ENCODE measurements at places on chromosomes 12 and 14.

DNA sequence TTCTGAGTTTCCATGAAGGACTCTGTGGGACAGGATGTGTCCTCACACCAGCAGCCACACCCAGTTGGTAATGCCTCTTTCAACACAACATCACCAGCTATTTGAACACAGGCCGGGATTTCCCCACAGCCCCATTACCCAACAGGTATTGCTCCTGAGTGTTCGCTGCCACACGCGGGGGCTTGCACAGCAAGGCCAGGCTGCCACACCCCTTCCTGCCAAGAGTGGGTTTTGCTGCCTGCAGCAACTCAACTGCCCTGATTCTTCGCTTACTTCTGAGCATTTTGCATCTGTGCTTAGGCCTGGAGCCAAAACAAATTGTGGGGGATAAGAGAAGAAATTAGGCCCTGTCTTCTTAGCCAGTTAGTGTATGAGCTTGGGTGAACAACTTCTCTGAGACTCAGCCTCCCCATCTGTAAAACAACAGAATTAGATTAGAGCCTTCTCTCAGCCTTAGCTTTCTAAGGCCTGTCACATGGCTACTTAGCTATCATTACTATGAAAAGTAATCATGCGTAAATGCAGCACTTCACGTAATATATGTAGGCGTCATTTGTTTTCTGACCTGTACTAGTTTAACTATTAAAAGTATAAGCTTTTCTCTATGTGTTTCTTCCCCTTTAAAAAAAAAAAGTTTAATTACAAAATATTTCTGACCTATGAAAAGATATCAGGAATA, 20.0 kb downstream of the CKAP4 start:
- no peak for DNase-seq

DNA sequence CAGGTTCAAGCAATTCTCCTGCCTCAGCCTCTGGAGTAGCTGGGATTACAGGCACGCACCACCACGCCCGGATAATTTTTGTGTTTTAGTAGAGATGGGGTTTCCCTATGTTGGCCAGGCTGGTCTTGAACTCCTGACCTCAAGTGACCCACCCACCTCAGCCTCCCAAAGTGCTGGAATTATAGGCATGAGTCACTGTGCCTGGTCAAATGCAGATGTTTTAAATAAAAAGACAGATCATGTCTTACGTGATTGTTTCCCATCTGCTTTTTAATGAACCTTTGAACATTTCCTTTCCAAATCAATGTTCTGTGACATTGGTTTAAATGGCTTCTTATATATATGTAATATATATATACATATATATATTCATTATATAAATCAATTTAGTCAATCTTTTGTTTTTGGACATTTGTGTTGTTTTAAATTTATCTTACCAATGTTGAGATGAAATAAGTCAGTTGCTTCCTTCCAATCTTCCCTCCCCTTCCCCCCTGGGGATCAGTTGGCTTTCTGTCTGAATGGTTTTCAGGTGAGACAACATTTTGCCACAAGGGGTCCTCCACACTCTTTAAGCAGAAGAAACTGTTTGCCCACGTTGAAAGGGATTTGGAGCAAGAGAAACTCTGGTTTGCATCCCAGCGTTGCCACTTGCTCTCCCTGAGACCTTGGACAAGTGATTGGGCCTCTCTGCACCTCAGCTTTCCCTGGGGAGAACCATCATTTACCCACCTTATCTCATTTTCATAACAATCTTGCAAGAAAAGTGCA, 47.6 kb upstream of the RBM19 start:
- no peak for DNase-seq

DNA sequence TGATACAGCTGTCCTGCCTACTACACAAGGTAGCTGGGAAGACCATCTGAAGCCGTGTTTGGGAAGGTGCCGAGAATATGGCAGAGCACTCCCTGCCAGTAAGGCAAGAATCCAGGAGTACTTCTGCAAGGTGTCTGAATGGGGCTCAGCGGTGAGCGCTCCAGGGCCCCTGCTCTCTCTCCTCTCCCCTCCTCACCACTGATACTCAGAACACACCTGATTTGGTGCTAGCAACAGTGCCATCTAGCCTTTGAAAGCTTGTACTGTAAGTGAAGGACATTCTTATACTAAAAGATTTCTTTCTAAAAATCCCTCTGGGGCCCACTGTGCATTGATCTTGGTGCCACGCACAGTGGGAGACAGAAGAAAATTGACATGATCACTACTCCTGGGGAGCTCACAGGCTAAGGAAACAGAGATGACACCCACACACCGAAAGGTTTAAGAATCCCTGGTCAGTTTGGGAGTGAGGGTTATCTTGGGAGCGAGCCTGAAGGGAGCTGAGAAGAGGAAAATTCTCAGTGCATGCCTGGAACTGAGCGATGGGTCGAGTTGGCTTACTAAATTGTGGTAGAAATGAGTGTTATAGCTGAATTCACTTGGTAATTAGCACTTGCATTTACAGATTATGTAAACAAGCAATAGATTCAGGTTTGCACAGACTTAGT, 216.9 kb downstream of the NTF3 start:
- DNase-seq = no peak

GRCh38 chr12:115144425-115144824, 460.4 kb upstream of the TBX3 start:
- DNase-seq = no peak

GRCh38 chr14:63956326-63956725, 103.5 kb downstream of the SYNE2 start:
- DNase-seq = no peak

DNA sequence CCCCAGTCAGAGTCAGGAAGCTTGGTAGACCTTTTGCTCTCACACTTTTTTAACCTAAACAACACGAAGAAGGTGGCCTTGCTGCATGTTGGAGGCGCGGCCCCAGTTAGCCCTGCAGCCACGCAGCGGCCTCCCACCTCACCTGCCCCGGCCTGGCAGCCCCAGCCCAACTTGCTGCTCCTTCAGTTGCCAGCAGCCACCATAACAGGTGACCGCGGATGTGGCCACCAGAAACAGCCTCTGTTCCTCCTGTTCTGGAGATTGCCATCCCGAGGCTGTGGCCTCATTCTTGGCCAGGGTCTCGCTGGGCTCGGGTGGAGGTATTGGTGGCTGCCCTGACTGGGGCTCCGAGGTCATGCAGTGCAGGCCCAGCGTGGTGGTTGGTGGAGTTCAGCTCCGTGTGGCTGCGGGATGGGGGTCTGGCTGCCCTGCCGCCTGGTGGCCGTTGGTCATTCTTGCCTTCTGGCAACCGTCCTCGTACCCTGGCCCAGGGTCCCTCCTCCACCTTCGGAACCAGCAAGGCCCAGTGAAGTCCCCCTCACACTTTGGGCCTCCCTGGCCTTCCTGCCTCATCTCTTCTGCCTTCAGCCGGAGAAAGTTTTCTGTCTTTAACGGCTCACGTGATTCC, 20.7 kb upstream of the TEX22 start:
- DNase-seq = no peak

- DNase-seq = no peak
Observed at GRCh38 chr14:73438993-73439392, 19.4 kb downstream of the NUMB start.

DNA sequence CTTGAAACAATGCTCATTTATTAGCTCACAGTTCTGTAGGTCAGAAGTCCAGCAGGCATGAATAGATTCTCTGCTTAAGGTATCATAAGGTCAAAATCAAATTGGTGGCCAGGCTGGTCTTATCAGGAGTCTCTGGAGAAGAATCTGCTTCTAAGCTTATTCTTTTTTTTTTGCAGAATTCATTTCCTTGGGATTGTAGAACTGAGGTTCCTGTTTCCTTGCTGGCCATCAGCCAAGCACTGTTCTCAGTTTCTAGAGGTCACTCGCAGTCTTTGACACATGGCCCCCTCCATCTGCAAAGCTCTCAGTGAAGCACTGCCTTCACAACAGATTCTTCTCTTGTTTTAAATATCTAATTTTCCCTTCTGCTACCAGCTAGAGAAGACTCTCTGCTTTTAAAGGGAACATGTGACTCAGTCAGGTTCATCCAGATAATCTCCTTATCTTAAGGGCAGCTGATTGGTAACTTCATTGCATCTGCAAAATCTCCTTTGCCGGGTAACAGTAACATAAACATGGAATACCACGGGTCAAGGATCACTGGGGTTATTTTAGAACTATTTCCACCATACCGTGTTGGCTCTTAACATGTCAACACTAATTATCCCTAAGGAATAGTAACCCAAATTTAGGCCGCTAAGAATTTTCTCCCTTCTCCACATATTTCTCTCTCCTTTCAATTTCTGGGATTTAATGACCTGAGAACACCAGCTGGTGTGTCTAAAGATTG, 25.3 kb downstream of the RHOJ start:
- no peak for DNase-seq

DNA sequence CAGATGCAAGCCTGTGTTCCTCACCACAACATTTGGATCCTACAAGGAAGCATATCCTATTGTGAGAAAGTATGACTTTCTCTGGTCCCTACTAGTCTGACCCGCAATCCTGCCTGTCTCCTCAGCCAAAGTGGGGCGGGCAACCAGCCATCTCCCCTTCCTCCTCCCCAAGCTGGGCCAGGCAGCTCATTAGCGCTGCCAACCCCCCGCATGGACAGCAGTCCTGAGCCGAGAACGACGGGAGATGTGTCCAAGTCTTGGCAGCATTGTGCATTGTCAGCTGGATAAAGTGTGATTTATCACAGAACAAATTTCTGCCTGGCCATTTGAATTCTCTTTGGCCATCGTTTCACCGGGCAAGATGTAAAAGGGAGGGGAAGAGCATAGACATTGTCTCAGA, 139.4 kb downstream of the SLC15A4 start:
- DNase-seq = no peak

- DNase-seq = no peak
Observed at GRCh38 chr14:57617510-57617909, 123.9 kb upstream of the CCDC198 start.

DNA sequence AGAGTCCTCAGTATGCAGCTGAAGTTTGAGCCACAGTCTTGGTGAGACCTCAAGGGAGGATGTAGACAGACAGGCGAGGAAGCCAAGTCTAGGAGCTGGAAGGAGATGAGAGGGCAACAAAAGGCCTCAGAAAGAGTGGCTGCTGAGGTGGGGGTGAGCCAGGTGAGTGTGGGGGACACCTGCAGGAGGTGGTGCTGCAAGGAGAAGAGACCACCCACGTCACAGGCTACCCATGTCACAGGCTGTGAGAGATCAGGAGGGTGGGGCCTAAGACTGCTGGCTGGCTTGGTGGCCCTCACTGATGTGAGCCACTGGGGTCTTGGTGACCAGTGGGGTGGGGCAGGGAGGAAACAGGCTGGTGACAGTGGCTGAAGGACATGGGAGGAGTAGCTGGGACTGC, 97.3 kb downstream of the KIF26A start:
- no peak for DNase-seq

DNA sequence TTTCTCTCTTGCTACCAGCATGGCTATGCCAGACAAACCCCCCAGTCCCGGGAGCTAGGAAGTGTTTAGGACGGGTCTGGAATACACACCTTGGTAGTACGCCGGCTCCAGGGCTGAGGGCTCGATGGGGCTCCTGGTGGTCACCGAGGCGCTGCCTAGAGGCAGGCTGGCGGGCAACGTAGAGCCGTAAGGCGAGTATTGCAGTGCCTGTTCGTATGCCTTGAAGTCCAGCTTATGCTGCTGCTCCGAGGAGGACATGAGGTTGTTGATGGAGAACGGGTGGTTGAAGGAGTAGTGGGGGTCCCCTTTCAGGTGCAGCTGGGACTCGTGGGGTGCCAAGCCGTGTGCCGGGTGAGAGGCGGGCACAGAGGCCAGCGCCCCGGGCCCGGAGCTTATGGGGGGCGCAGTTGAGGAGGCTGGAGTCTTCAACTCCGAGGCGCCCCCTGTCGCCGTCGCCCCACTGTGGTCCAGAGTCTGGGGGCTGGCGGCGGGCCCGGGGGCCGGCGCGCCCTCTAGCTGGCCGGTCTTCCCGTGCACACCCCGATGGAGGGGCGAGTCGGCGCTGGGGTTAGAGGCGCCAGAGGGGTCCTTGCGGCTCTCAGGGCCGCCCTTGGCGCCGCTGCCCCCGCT, 3.6 kb downstream of the FOXA1 start:
- no peak for DNase-seq

DNA sequence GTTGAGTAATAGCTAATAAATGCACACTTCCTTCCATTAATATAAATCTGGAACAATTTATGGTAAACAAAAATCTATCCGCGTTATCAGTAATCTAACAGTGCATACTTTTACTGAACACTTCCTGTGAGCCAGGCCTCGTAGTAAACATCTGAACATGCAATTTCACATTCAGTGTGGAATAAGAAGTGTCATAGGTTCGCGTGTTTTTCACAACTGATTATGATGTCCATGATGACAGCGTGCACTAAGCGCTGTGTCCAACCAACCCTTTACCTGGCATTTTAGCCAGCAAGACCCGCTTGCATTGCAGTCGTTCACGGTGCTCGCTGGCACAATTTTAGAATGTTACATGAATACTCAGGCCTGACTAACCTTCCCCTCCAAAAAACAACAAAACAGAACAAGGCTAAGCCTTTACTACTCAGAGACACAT, 2.1 kb downstream of the PNMA1 start:
- no peak for DNase-seq

DNA sequence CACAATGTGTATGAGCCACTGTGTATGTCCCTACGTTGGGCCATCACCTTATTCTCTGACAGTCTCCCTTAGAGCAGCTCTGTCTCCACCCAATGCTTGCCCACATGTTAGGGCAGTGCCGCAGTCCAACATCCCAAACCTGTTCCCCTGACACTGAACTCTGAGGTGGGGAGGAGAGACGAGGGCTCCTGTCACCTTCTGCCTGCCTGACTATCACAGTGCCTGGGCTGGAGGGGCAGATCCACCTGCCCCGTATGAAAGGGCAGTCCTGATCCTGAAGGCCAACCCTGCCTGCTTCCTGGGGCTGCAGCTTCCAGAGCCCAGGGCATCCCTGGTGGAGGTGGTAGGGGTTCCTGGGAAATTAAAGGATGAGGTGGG, 2.2 kb downstream of the TGM1 start:
- DNase-seq = no peak

- no peak for DNase-seq
Observed at GRCh38 chr14:105503935-105504692, 13.1 kb downstream of the TEDC1 start.

DNA sequence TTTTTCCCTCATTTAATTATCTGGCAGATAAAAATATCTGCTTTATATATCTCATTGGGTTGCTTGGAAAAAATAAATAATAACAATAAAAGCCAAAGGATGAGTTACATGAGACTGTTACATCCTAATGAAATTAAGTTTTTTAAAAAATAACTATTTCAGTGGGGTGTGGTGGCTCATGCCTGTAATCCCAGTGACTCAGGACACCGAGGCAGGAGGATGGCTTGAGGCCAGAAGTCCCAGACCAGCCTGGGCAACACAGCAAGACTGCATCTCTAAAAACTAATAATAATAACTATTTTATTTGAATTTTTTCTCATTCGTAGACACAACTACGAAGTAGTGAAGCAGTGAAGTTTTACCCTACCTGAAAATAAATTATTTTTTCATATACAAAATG, 103.3 kb downstream of the BCAT1 start:
- no peak for DNase-seq

GRCh38 chr12:82873309-82873708, 186.6 kb downstream of the TMTC2 start:
- no peak for DNase-seq

- no peak for DNase-seq
Observed at GRCh38 chr12:43912859-43913258, 77.0 kb downstream of the TMEM117 start.

GRCh38 chr12:104999347-104999685, 13.2 kb downstream of the NOPCHAP1 start:
- DNase-seq = no peak

All from stimulated activated CD8-positive, alpha-beta memory T cell treated with anti-CD3 and anti-CD28 coated beads, Interleukin-4, amount 100 ng/mL, for 24 hours (primary cell).